ENCODE measurements at places on chromosomes 1 and 21.

GRCh38 chr1:226425004-226425378, 17.1 kb upstream of the PARP1 start:
- DNase-seq, result no peak

DNA sequence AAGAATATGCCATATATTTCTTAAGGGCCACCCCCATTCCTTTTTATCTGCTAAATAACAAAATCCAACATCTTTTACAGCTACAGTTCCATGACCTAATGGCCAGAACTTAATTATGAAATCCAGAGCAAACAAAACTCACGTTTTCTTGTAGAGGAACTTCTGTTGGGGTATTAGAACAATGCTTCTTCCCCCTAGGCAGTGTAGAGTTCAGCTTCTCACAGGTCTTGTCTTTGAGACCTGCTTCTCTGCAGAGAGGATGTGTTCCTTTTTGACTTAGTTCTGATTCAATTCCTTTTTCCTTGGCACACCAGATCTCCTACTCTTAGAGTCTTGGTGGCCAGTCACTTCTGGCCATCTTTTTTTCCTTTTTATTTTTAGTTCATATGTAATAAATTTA, 22.2 kb downstream of the VAV3 start:
- no peak for DNase-seq

DNA sequence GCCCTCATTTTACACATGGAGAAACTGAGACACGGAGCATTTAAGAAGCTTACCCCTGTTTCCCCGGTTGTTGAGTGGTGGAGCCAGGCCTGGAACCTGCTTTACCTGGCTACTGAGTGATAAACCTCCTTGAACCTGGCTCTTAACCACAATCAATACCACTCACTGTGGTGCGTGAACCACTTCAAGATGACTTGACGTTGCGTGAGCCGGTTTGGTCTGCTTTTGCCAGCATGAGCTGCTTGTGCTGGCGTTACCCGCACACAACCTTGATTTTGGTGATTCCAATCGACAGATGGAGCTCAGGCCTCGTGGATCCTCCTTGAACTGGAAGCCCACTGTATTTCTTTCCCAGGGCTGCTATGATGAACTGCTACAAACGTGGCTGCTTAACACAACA, 6.1 kb upstream of the TINAGL1 start:
- DNase-seq, result no peak

GRCh38 chr1:159653201-159653600, 61.2 kb downstream of the CRP start:
- DNase-seq, result no peak

Measured in stimulated activated CD4-positive, alpha-beta T cell treated with anti-CD3 and anti-CD28 coated beads, Interleukin-4, amount 100 ng/mL, for 24 hours (primary cell).